ENCODE measurements at places on chromosomes 3 and 15. TPM values are rescaled to one million over a fixed set of nuclear protein-coding genes. Genes with fewer than 3 reads are reported as not detected.

Gene APBA2
- polyA plus RNA-seq = 5.9 TPM

Gene MRPS25
- 75.0 TPM for polyA plus RNA-seq

Gene TICRR
- 11.2 TPM for polyA plus RNA-seq

Gene CORO2B
- 1.4 TPM for polyA plus RNA-seq

Gene LRRIQ4
- polyA plus RNA-seq = not detected

Gene VEPH1
- polyA plus RNA-seq = 9.6 TPM

Gene CCRL2
- not detected for polyA plus RNA-seq

Gene RNF123
- 14.6 TPM for polyA plus RNA-seq

Gene UROC1
- polyA plus RNA-seq = not detected

Gene DCBLD2
- polyA plus RNA-seq = 24.0 TPM

Gene TBC1D2B
- 5.2 TPM for polyA plus RNA-seq

Gene CEP97
- 5.0 TPM for polyA plus RNA-seq

Gene GOLGA6L1
- not detected for polyA plus RNA-seq

Gene NXPE3
- polyA plus RNA-seq = 11.7 TPM

Gene AP2M1
- polyA plus RNA-seq = 215 TPM

Gene ZDHHC19
- 15.7 TPM for polyA plus RNA-seq

Gene CATSPER2
- 1.1 TPM for polyA plus RNA-seq

Gene P2RY12
- 1.1 TPM for polyA plus RNA-seq

Gene C3orf22
- not detected for polyA plus RNA-seq

Measured in GM23338 (cell line).